ENCODE measurements at places on chromosomes 6 and 20. TPM values are rescaled to one million over a fixed set of nuclear protein-coding genes. Genes with fewer than 3 reads are reported as not detected.

MYT1 gene
- not detected for total RNA-seq

SH3BGRL2 gene
- total RNA-seq = 28.9 TPM

CTCFL gene
- not detected for total RNA-seq

GRCh38 chr6:166483573-166484250, 101.0 kb upstream of the MPC1 start:
- no peaks in the 10 kb centered on the region for H3K27me3 ChIP-seq
- H3K4me3 ChIP-seq = no peak overlapping the region
- DNase-seq = no peak
- H3K4me1 ChIP-seq = peaks cover 16% of the 10 kb centered on the region
- no peak overlapping the region for H3K27ac ChIP-seq

DNA sequence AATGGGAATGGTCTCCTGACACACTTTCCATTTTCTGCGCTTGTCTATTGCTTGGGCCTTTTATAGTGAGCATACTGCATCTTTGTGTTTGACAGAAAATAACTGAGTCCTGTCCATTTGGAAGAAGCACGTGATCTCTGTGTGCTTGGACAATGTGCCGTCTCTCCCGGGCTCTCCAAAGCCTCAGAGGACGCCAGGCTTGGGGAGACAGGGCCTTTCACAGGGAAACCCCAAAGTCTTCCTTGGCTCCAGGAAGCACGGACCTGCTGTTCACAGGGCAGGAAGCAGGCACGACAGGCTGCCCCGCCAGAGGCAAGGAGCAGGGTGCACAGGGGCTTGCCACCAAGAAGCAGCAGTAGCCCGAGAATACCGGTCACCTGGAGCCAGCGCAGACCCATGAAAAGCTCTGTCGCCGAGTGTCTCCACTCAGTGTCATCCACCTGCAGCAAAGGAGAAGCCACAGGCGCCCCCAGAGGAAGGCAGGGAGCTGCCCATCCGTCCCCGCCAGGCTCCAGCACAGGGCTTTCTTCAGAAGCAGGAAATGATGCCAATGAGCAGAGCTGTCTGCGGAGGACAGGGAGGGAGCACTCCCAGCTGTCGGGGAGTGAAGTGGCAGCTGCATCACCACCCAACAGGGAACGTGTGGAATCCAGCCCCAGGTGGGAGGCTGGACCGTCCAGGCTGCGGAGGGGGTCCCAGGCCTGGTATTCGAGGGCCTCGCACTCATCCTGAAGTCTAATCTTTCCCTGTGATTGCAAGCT, 135.1 kb downstream of the AGPAT4 start:
- H3K4me1 ChIP-seq = no peaks in the 10 kb centered on the region
- no peak for DNase-seq
- H3K4me3 ChIP-seq = no peak overlapping the region
- H3K27me3 ChIP-seq = no peaks in the 10 kb centered on the region

DNA sequence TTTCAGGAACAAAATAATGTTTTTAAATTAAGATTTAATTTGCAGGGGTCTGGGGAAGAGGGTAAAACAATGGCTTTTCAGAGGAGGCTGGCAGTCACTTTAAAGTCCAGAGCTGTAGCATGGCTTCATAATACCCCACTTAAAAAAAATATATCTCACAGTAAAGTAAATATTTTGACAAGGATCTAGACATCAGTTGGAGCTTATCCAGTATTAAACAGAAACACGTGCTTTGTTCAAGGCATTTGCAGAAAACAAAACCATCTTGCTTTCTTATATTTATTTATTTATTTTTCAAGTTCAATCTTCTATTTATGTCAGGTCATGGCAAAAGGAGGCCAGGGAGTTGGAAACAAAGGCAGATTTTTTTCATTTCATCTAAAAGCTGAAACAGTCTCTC, 53.3 kb upstream of the PRL start:
- no peaks in the 10 kb centered on the region for H3K36me3 ChIP-seq
- no peak for DNase-seq
- peaks cover 4% of the 10 kb centered on the region for H3K4me1 ChIP-seq
- H3K27ac ChIP-seq = no peak overlapping the region
- H3K4me3 ChIP-seq = no peak overlapping the region

DNA sequence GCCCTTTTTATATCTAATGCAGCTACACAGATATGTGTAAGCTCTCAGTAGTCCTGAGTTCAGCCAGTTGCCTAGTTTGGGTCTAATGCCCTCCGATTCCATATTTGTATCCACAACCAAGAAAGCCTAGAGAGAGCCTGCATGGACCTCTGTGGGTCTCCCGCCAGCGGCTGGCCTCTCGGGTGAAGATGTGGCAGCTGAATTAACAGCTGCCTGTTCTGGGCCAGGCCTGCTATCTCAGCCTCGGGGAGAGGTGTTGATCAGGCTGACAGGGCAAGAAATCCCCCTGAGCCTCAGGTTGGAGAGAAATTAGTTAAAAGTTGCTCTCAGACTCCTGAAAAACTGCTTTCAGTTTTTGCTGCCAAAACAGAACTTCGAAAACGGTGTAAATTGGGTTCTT, 19.8 kb downstream of the PTK7 start:
- H3K27me3 ChIP-seq = no peaks in the 10 kb centered on the region
- DNase-seq = no peak
- no peaks in the 10 kb centered on the region for H3K36me3 ChIP-seq
- H3K4me1 ChIP-seq = peaks cover 53% of the 10 kb centered on the region
- H3K27ac ChIP-seq = peak overlapping the region; percentile 78
- H3K4me3 ChIP-seq = peak overlapping the region; percentile 37

DNA sequence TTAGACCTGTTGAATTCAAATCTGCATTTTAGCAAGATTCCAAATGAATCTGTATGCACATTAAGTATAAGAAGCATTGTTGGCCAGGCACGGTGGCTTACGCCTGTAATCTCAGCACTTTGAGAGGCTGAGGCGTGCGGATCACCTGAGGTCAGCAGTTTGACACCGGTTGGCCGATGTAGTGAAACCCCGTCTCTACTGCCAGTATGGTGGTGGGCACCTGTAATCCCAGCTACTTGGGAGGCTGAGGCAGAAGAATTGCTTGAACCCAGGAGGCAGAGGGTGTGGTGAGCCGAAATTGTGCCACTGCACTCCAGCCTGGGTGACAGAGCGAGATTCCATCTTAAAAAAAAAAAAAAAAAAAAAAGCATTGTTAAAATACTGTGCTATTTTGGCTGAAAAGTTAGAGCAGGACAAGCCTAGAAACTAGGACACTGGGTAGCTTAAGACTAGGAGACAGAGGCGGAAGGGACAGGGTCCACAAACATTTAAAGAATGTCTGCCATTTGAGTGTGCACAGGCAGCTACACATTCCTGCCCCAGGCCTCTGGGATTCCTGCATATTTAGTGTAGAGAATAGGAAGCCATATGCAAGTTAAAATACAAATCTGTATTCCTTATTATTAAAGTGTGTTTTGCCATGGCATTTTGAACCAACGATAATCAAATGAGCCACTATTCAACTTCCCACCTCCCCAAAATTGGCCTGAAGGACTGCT, 45.1 kb upstream of the EEF1A1 start:
- no peak overlapping the region for H3K4me3 ChIP-seq
- no peak overlapping the region for H3K27ac ChIP-seq
- peaks cover 9% of the 10 kb centered on the region for H3K4me1 ChIP-seq
- H3K27me3 ChIP-seq = no peaks in the 10 kb centered on the region

- H3K27ac ChIP-seq = no peak overlapping the region
- H3K27me3 ChIP-seq = peaks cover 28% of the 10 kb centered on the region
- no peak for DNase-seq
- H3K4me1 ChIP-seq = no peaks in the 10 kb centered on the region
These were observed 47.9 kb downstream of the YTHDF1 start for GRCh38 chr20:63167918-63168520.

DNA sequence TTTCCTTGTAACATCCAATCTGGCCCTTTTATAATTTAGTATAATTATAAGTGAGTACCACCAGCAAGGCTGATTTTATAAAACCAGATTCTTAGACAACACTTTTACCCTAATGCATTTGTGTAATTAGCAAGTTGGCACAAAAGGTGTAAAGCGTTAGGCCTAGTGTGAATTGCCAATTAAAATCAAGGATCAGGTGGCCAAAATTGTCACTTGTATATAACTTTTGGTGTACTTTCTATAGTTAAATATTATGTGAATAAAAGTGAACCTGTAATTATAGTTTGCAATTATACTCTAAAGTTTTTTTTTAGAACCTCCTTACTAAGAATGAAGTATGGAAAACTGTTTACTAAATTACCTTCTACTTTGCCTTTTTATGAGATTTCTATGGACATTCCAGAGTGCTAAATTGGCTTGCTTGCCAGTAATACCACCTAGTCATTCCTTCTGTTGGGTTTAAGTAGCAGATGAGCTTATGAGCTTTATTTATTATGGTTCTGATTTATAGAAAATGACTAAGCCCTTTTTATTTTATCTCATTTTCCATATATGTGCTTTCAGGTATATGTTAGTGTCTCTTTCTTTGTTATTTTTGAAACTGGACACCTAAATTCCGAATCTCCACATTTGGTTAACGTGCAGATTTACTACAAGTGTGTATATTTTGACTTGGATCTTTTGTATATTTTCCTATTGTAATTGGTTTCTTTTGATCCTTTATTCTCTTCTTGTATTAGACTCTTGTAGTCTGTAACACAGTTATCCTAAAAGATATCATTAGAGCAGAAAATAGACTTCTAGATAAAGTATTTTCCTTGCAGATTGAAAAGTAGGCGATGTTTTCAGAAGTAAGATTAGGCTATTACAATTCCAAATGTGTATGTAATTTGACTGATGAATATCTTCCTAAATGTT, 3.9 kb downstream of the STXBP5 start:
- no peak overlapping the region for H3K4me3 ChIP-seq
- peaks cover 22% of the 10 kb centered on the region for H3K4me1 ChIP-seq
- no peak for DNase-seq
- H3K27me3 ChIP-seq = no peaks in the 10 kb centered on the region
- no peaks in the 10 kb centered on the region for H3K36me3 ChIP-seq

DNA sequence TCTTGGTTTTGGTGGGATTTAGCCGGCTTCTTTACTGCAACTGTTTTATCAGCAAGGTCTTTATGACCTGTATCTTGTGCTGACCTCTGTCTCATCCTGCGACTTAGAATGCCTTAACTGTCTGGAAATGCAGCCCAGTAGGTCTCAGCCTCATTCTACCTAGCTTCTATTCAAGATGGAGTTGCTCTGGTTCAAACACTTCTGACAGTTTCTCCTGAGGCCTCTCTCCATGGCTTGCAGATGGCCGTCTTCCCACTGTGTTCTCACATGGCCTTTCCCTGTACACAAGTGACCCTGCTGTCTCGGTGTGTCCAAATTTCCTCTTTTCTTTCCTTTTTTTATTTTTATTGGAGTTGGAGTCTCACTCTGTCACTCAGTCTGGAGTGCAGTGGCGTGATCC, 4.2 kb upstream of the CCM2L start:
- H3K36me3 ChIP-seq = no peaks in the 10 kb centered on the region
- H3K27me3 ChIP-seq = no peaks in the 10 kb centered on the region
- H3K27ac ChIP-seq = no peak overlapping the region
- H3K4me1 ChIP-seq = peaks cover 19% of the 10 kb centered on the region
- H3K4me3 ChIP-seq = no peak overlapping the region

GRCh38 chr6:151497905-151498304, 4.1 kb downstream of the CCDC170 start:
- DNase-seq = no peak
- H3K27ac ChIP-seq = peak overlapping the region; percentile 32
- peaks cover 10% of the 10 kb centered on the region for H3K27me3 ChIP-seq
- peaks cover 8% of the 10 kb centered on the region for H3K4me1 ChIP-seq
- no peak overlapping the region for H3K4me3 ChIP-seq

- DNase-seq = no peak
- no peaks in the 10 kb centered on the region for H3K4me1 ChIP-seq
- H3K4me3 ChIP-seq = no peak overlapping the region
These were observed 1288.1 kb upstream of the MAP3K7 start for GRCh38 chr6:91874971-91875370.

- no peak overlapping the region for H3K4me3 ChIP-seq
- H3K27me3 ChIP-seq = no peaks in the 10 kb centered on the region
- DNase-seq = no peak
- H3K36me3 ChIP-seq = no peaks in the 10 kb centered on the region
- no peaks in the 10 kb centered on the region for H3K4me1 ChIP-seq
These were observed 24.2 kb downstream of the AKAP12 start for GRCh38 chr6:151263967-151264366.

DNA sequence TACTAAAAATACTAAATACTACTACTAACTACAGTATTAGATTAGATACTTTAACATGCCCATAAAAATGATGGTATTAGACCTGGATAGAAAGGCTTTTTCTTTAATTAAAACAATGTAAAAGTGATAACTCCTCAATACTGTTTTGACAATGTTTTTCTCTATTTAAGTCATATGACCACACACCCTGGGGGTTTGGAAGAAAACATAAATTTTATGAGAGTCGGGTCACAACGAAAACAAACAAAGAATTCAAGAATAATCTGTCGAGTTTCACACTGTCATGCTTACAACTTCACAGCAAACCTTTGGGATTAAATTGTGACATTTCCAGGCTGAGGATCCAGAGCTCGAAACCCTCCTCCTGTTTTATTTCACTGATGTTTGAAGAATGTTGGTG, 107.4 kb upstream of the SOX4 start:
- DNase-seq = no peak
- no peak overlapping the region for H3K4me3 ChIP-seq
- H3K27ac ChIP-seq = no peak overlapping the region
- H3K27me3 ChIP-seq = no peaks in the 10 kb centered on the region
- no peaks in the 10 kb centered on the region for H3K4me1 ChIP-seq

DNA sequence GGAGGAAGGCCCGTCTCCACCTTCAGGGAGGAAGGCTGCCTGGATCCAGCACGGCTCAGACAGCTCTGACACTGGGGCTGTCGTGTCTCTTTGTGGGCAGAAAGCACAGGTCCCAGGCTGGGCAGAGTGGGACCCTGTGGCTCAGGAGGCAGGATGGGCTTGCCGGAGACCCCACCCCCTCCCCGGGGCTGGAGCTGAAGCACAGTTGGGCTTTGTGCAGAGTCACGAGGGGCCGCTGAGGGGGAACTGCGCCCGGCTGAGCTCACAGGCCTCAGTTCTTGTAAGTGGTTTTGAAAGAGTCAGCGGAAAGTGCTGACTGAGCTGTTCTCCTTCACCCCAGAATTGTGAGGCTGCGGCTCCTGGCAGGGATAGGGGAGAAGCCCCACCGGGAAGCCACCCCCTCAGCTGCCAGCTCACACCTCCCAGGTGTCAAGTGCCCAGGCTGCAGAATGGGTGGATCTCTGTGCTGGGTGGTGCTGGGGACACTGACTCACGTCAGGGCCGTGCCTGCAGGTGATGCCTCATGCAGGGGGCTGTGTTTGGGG, 145.5 kb upstream of the RNF24 start:
- peak; percentile 57 for DNase-seq
- no peak overlapping the region for H3K27ac ChIP-seq
- H3K27me3 ChIP-seq = no peaks in the 10 kb centered on the region
- H3K4me3 ChIP-seq = no peak overlapping the region

- H3K27ac ChIP-seq = no peak overlapping the region
- no peaks in the 10 kb centered on the region for H3K4me1 ChIP-seq
- no peak for DNase-seq
- H3K27me3 ChIP-seq = no peaks in the 10 kb centered on the region
These were observed 434.1 kb downstream of the RFPL4B start for GRCh38 chr6:112781241-112781640.

DNA sequence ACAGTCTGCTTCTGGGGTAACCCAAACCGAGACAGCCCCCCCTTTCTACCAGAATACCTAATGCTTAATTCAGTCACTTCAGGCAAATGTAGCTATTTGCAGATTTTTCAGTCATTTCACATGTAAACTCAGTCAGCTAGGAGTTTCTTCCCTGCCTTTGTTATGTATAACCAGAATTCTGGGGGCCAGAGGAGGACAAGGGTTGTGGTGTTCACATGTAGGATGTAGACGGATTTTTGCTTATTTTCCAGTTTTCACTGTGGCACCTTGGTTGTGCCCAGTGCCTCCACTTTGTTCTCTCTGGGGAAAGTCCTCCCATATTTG, 51.1 kb downstream of the PROKR2 start:
- DNase-seq = no peak
- no peak overlapping the region for H3K27ac ChIP-seq
- H3K27me3 ChIP-seq = no peaks in the 10 kb centered on the region
- H3K36me3 ChIP-seq = no peaks in the 10 kb centered on the region
- no peak overlapping the region for H3K4me3 ChIP-seq

Measured in lower lobe of right lung (tissue), 2 donors.